ENCODE measurements at places on chromosomes 4 and X. TPM values are rescaled to one million over a fixed set of nuclear protein-coding genes. Genes with fewer than 3 reads are reported as not detected.

Gene TMEM154
- 0.26 TPM for total RNA-seq

Gene CSAG2
- not detected for total RNA-seq

Gene RAB40AL
- total RNA-seq, result 0.26 TPM

Gene CXCL10
- total RNA-seq, result not detected

Gene BDH2
- total RNA-seq, result 88.9 TPM

Gene DUSP9
- total RNA-seq, result not detected

Gene APLN
- 9.2 TPM for total RNA-seq

Gene LNX1
- total RNA-seq, result 16.6 TPM

Gene MID1
- 10.7 TPM for total RNA-seq

Gene PCDH11X
- not detected for total RNA-seq

Gene GAGE2A
- total RNA-seq, result not detected

Gene CISD2
- total RNA-seq, result 34.4 TPM

Gene REELD1
- total RNA-seq, result not detected

Gene ABCG2
- 1.7 TPM for total RNA-seq

Gene CD40LG
- total RNA-seq, result not detected

Gene CCDC149
- total RNA-seq, result 18.2 TPM

Gene ADGRG2
- total RNA-seq, result not detected

Gene GAGE12D
- not detected for total RNA-seq

Gene USP26
- not detected for total RNA-seq

Gene GUCY1A1
- total RNA-seq, result 13.5 TPM

Gene TMEM271
- not detected for total RNA-seq

Gene NEUROG2
- total RNA-seq, result not detected

Gene H2BW2
- total RNA-seq, result not detected

Gene MSX1
- total RNA-seq, result 9.4 TPM

Gene PLAC8
- total RNA-seq, result not detected

Gene LIMCH1
- total RNA-seq, result 58.1 TPM

Gene INTS6L
- 2.5 TPM for total RNA-seq

Gene SUPT20HL1
- total RNA-seq, result under 0.01 TPM

Gene GUCY1B1
- total RNA-seq, result 5.5 TPM

Gene PKD2
- total RNA-seq, result 191 TPM

Gene CSTF2
- 14.4 TPM for total RNA-seq

Gene ODAPH
- not detected for total RNA-seq

Gene FGG
- not detected for total RNA-seq

Gene SERTM2
- not detected for total RNA-seq

Gene MUC7
- not detected for total RNA-seq

Gene SMR3B
- not detected for total RNA-seq

Gene SLC9B2
- 20.6 TPM for total RNA-seq

Gene PCDH10
- total RNA-seq, result 50.9 TPM

Gene SPIN2A
- 0.53 TPM for total RNA-seq

Gene TMPRSS11B
- total RNA-seq, result not detected

Gene IBSP
- not detected for total RNA-seq

Gene MAGEE2
- not detected for total RNA-seq

Gene MORF4L2
- 555 TPM for total RNA-seq

Gene NLRP2B
- not detected for total RNA-seq

Gene PCGF3
- total RNA-seq, result 26.2 TPM

Gene CRLF2
- not detected for total RNA-seq

Gene MTNR1A
- total RNA-seq, result not detected

Gene BEX3
- 344 TPM for total RNA-seq

Gene SLC9B1
- 4.9 TPM for total RNA-seq

Gene RNF175
- total RNA-seq, result not detected

Gene ZNF674
- total RNA-seq, result 4.0 TPM

Gene NAA11
- total RNA-seq, result 0.06 TPM

Gene UGT2B7
- total RNA-seq, result not detected

All from aortic smooth muscle cell (primary cell).